ELR (cell line): ENCODE measurements at places on chromosomes 6 and 20.

DNA sequence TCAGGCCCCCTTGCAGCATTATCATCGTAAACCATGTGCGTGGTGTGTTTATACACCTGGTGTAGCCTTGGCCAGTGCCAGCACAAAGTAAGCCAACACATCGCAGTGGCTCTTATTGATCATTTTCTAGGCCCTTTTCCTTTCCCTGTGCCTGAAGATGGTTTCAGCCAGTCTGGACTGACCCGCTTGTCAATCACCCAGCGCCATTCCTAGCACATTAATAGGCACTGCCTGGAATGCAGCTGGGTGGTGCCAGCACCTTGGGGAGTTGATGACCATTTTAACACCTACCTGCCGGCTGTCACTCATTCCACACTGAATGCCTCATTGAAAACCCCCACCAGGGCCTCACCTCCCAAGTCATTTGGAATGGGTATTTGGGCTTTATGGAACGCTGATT, 4.9 kb upstream of the UQCC2 start:
- no peak for DNase-seq

DNA sequence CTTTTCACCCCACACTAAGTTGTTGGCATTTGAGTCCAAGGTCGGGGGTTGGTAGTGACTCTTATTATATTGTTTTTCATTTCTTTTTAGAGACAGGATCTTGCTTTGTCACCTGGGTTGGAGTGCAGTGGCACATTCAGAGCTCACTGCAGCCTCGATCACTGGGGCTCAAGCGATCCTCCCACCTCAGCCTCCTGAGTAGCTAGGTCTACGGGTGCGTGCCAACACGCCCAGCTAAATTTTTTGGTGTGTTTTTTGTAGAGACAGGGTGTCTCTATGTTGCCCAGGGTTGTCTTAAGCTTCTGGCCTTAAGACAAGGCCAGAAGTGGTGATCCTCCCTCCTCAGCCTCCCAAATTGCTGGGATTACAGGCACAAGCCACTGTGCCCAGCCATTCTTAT, 25.1 kb upstream of the TGM2 start:
- no peak for DNase-seq

DNA sequence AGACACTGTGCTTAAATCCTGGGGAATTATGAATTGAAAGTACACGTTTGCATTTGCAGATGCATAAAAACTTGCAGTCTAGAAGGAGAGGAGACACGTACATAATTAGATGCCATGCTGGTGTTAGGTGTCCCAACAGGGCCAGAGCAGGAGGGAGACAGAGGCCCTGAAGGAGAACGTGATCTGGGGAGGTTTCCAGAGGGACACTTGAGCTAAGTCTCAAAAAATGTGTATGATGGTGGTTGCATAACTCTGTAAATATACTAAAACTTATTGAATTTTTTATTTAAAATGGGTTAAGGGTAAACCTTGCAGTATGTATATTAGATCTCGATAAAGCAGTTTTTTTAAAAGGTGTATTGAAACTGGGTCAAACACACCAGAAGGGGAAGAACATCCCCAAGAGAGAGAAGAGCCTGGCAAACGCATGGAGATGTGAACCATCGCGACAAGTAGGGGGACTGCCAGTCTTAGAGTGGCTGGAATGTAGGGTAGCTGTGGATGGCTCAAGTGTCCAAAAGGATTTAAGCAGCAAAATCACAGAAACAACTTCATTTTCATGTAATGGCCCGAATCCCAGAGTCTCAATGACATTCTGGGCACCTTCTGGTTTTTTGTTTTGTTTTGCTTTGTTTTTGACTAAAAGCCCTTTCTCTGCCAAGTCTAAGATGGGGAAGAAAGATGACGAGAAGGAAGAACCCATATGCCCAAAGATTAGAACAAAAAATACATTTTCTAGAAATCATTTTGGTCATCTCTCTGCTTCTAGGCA, 15.3 kb downstream of the TRAF3IP2 start:
- no peak for DNase-seq

GRCh38 chr6:28587746-28588075, 62.0 kb downstream of the GPX5 start:
- peak; percentile 48 for DNase-seq

GRCh38 chr20:38889792-38890496, 36.3 kb upstream of the FAM83D start:
- no peak for DNase-seq

GRCh38 chr20:44143936-44144335, 43.1 kb downstream of the JPH2 start:
- no peak for DNase-seq

GRCh38 chr6:16095180-16095579, 33.7 kb upstream of the MYLIP start:
- DNase-seq: no peak

- no peak for DNase-seq
Observed at GRCh38 chr6:32213649-32214048, 10.2 kb downstream of the NOTCH4 start.

DNA sequence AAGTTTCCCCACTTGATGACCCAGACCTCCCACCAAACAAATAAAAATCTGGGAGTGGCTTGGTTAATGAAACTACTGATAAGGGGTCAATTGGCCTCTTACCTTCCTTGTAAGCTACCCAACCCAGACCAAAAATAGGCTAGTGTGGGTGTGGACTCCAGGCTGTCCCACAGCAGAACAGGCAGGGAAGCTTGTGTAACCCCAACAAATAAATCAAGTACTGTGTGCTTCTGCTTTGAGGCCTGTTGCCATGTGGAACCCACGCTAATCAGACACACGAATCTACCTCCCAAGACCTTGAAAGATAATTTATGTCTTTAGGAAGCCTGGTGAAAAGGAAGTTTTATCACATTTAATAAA, 33.7 kb upstream of the PAQR8 start:
- no peak for DNase-seq

DNA sequence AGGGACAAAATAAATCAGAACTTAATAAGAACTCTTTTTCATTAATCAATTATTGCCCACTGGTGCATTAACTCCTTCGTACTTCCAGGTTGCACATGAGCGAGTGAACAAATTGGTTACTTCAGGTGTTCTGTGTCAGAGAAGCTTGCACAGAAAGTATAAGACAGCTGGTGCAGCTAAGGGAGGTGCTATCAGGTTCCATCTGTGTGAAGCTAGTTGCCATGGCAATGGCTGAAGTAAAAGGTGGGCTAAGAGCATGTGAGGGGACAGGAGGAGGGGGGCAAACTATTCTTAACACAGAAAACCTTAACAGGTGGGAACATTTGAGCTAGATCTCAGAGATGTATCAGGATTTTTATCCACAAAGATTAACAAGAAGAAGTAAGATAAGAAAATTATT, 81.6 kb downstream of the MANEA start:
- DNase-seq: no peak

- DNase-seq: peak; percentile 1
Observed at GRCh38 chr6:28543651-28544610, 18.2 kb downstream of the GPX5 start.

DNA sequence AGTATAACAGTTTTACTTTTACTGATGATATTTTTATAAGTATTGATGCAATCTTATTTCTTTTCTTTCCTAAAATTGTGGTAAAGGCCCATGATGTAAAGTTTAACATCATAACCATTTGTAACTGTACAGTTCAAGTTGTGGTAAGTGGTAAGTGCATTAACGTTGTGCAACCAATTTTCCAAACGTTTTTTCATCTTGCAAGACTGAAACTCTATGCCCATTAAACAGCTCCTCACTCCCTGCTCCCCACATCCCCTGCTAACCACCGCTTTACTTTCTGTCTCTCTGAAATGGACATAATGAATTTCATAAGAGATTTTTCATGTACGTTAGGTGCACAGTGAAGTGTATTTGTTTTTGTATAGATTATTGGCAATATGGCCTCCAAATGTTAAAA, 106.0 kb downstream of the PACRG start:
- no peak for DNase-seq

GRCh38 chr20:57838670-57839151, 128.9 kb upstream of the PMEPA1 start:
- DNase-seq: no peak

DNA sequence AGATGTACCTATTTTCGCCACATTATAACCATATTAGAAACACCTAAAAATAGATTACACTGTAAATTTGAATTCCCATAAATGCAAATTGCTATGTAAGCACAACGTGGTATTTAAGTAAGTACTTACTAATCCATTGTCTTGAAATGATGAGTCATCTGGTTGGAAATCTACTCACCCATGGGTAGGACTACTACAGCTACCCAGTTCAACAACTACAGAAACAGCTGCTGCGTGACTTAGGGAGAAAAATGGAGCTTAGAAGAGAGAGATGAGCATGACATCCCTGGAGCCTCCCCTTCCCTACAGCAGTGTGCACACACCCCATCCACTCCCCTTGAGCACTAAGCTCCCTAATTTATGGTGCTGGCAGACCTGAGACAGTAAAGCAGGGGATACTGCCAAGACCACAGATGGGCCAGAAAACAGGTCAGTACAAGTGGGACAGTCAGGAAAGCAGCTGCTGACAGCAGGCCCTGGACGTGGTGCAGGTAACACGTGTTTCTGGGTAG, 26.9 kb downstream of the RRAGD start:
- peak; percentile 52 for DNase-seq

DNA sequence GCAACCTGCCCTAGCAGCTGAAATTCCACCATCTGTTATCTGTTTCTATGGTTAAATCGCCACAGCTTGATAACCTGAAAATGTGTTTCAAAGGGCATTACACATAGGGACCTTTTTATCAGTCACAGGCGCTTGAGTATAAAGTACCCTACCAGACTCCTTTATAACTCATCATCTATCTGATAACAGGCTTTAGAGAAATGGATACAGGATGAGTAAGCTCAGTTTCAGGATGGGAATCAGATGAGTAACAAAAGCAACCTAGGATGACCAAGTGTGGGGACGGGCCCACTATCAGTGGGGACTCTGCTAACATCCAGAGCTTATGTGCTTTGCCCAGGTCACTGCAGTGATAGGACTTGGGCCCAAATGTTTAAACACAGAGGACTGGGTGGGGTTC, 75.6 kb downstream of the PRND start:
- DNase-seq: peak; percentile 78

GRCh38 chr6:46816626-46817025, 23.4 kb downstream of the MEP1A start:
- no peak for DNase-seq

DNA sequence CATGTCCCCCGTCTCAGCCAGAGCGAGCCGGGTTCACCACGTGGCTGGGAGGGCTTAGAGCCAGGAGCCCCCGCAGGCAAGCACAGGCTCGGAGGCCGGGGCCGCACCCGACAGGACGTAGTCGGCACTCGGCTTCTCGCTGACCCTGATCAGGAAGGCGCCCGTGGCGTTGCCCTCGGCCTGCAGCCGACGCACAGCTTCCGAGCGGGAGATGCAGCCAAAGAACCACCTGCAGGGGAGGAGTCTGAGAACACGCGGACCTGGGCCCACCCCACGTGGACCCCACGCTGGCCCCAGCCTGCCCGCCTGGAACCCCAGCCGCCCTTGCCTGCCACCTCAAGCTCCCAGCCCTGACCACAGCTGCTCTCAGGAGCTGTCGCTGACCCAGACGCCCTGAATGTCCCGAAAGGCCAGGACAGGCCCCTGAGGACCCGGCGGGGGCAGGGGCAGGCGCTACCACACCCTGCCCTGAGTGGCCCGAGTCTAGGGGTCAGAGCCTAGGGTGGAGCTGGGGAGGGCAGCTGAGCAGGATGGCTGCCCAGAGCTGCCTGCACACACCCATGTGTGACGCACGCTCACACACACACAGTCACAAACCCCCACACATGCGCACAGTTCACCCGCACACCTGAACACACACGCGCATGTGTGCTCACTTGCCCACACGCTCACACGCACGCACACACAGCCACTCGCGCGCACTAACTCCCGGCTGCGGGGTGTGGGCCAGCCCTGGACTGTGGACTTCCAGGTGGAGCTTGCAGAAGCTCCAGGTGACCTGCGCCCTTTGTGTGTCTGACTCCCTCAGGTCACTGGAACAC, 2.1 kb downstream of the PTK6 start:
- no peak for DNase-seq

- no peak for DNase-seq
Observed at GRCh38 chr6:113493991-113494390, 363.2 kb upstream of the MARCKS start.

DNA sequence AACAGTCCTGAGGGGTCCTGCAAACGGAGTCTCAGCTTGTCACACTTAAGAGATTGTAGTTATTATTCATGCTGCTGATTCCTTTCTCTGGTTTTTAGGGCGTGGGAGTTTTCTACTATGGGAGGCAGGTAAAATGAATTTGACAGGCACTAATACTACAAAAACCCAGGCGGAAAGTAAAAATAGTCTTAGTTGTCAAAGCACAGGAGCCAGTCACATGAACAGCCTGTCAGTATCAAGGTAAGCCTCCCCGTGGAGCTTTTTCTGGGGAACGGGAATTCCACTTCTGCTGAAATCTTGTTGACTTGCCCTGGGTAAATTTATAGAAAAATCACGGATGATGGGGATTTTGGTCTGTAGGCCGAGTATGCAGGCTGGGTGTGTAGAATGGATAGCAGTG, 79.8 kb downstream of the SLC24A3 start:
- no peak for DNase-seq

- peak; percentile 88 for DNase-seq
Observed at GRCh38 chr6:43926634-43927531, 156.9 kb downstream of the VEGFA start.

- no peak for DNase-seq
Observed at GRCh38 chr20:48287021-48287494, 501.8 kb upstream of the SULF2 start.

- DNase-seq: peak; percentile 96
Observed at GRCh38 chr6:42569102-42570028, 5.5 kb downstream of the UBR2 start.

DNA sequence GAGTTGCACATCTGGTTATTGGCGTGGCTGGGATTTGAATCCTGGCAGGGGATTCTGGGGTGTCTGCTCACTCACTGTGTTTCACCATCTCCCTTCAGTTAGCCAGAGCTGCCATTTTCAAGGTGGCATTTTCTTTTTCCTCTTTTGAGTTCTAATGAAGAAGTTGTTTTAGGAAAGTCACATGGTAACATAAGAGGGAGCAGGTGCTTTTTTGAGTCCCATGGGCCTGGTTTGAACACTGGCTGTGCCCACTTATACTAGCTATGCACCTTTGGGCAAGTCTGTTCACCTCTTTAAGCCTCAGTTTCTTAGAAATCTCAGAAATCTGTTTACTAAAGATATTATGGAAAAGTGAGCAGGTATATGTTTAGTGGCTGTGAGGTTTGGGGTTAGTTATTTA, 39.6 kb downstream of the ANKS1A start:
- no peak for DNase-seq

- DNase-seq: peak; percentile 47
Observed at GRCh38 chr20:45070932-45071632, 29.8 kb downstream of the KCNS1 start.

GRCh38 chr6:26318459-26319404, 46.3 kb upstream of the BTN3A2 start:
- peak; percentile 42 for DNase-seq

DNA sequence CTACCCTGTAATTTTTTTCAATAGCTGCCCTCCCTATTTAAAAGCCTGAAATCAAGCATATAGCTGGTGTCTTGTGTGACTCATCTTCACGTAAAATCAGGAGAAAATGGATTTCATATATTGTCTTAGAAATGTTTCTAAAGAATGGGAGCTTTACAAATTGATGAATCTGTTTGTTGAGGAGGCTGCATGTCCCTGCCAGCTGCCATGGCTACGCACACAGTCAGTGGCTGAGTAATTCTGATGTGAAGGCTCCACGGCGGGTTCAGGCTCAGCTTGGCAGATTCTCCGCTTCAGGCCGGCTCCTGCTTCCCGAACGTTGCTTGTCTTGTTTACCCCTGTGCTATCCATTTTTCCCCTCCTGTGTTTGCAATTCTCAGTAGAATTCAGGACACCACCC, 82.8 kb downstream of the CCDC170 start:
- DNase-seq: no peak

- DNase-seq: no peak
Observed at GRCh38 chr6:145863988-145864616, 49.5 kb upstream of the FBXO30 start.
